ENCODE measurements at places on chromosomes 13 and 19.

GRCh38 chr13:67306742-67307141, 76.6 kb upstream of the PCDH9 start:
- DNase-seq = no peak

DNA sequence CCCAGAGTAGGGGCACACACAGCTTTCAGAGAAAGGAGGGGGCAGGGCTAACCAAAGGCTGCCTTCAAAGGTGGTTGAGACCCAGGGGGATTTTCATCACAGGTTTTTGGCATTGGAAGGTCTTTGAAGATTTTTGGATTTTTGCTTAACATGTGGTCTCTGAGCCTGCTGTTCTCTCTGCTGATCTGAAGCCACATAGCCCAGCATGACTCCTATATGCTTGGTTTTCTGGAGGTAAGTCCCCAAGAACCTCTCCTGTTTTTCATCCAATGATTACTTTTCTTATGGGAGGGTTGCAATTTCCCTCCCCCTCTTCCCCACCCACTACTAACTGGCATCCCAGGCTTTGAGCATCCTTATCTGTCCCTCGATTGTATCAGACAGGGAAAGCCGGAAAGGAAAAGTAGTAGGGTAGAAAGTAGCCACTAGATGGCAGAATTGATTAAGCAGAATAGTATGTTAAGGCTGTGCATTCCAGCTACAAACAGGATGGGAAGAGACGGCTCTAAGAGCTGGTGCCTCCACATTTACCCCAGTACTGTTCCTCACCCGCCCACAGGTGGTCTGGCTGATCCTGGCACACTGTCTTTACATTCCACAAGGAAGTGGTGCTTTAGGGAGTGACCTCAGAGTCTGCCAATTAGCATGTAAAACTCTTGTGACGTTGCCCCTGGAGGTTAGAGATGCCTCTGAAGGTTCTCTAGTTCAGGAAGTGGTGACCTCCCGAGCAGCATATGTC, 218.9 kb upstream of the EDNRB start:
- peak; percentile 78 for DNase-seq

- DNase-seq = no peak
These were observed 162.4 kb downstream of the PCDH20 start for GRCh38 chr13:61253105-61253877.

DNA sequence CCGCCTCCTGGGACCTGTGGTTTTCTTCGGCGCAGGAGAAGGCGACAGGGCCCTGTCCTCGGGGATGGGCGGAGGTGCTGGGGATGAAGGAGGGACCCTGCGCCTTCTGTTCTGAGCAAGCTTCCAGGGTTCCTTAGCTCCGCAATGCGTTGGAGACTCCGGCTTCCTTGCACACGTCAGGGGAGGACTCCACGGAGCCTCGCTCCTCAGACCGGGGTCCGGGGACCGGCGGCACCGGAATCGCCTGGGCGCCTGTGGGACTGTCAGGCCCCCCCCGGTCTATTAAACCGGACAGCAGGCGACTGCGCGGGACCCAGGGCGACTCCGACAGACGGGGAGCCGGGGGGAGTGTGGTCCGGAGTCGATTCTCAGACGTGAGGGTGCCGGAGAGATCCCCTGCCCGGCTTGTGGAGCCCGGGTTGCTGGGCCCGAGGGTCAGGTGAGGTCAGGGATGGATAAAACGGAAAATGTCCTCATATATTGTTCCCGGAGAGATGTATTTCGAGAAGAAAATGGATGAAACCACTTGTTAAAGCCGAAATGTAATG, 227.4 kb downstream of the TEX29 start:
- DNase-seq = no peak

DNA sequence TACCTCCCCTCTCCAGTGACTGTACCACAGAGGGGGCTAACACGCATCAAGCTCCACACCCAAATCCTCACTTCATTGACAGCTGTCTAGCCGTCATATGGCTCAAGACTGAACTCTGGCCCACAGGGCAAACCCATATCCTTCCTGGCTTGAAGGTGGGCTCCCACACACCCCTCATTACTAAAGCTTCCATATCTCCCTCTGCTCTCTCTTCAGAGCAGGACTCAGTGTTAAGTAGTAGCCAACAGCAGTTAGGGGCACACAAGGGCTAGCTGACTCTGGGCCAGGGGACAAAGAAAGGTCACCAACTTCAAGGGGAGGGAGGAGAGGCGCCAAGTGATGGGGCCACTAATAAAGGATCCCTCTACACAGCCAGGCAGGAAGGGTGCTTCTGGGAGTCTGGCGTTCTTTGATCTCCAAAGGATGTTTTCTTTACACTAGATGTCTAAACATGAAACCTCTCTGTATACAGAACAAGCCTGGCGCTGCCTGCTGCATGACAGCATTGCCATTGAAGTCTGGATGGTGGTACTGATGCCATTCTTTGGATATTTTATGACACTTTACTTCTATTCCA, 8.1 kb downstream of the PEG3 start:
- DNase-seq = no peak

DNA sequence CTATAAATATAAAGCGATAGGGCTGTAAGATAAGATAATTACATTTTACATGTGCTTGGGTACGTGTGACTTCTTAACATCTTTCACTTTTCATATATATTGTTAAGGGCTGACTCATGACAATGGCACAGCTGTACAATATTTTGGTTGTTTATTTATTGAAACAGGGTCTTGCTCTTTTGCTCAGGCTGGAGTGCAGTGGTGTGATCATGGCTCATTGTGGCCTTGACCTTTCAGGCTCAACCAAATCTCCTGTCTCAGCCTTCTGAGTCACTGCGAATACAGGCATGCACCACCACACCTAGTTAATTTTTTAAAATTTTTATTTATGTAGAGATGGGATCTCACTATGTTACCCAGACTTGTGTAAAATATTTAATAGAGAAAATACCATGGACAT, 2532.4 kb upstream of the PCDH20 start:
- no peak for DNase-seq

DNA sequence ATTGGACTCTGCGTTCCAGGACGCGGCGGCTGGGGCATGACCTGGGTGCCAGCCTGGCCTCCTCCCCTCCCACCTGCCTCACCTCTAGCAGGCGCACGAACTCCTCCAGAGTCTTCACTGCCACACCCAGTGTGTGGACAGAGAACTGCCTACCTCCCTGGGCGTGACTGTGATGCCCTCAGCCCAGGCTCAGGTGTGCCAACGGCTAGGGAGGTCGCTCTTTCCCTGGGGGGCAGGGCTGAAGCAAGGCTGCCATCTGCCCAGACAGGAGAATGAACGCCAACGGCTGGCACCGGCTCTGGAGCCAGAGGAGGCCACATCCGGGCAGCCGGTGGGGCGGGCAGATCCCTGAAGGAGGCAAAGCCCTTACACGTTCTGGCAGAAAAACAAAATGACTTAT, 11.3 kb downstream of the NANOS3 start:
- no peak for DNase-seq

GRCh38 chr13:33375421-33375820, 89.9 kb upstream of the STARD13 start:
- peak; percentile 22 for DNase-seq

GRCh38 chr19:13962699-13963602, 10.6 kb downstream of the DCAF15 start:
- DNase-seq = no peak

DNA sequence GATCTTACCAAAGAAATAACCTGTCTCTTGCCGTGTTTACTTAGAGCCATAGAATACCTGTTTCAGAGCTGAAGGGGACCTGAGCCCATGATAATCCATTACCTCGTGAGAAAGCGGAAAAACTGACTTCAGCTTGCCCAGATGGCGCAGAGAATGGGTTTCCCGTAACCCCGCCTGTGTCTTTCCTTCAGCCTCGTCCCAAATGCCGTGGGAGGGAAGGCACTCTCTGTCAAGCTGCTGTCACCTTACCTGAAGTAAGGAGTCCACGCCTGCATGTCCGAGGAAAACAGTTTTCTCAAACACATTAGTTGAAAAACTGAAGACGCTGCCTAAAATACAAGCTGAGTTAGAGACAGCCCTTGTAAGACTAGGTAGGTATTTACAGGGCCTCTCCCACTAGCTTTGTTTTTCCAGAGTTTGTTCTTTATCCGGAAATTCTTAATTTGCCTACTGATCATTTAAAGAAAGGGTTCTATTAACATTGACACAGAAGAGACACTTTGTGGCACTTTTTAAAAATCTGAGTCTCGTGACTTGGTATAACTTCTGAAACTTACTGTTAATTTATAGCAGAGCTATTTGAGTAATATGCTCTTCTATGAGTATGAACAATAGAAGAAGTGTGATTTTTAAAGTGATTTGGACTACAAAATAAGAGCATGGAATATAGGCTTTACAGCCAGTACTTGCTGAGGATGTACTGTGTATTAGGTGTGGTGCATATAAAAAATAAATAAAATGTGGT, 1.3 kb upstream of the INTS6 start:
- DNase-seq = no peak

DNA sequence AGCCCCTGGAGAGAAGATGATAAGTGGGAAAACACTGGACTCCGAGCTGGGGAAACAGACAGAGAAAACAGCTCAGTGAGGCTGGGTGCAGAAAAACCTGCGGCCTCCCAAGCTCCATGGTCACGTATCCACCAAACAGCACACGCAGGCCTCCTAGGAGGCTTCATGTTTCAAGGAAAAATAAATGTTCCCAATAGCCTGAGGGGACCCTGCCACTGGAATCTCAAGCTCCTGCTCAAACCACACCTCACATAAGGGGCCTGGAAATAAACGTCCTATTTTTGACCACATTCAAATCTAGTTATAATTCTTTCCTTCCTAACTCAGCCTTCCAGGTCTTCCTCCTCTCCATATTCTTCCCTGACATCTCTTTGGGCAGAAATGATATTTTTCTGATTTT, 225.7 kb downstream of the ABCC4 start:
- DNase-seq = no peak
